ENCODE measurements at places on chromosomes 2 and 18.

DNA sequence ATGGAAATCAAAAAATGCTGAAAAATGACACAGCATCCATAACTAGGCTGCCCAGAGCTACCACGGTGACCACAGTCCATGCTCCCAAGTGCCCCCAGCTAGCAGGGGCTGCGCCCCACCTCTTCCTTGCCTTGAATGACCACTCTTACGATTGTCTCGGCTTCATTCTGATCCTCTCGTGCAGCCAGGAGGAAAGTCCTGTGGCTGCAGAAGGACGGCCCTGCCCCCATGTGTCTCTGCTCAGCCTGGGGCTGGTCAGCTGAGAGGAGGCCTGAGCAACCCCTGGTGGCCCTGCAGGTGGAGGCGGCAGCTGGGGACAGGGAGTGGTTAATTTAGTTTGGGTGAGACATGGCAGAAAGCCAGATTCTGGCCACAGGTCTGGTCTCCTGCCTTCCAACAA lies 54.3 kb downstream of the KCNF1 start:
- no peak for DNase-seq

- DNase-seq: no peak
Observed at GRCh38 chr18:31413137-31413536, 34.4 kb upstream of the DSG3 start.

DNA sequence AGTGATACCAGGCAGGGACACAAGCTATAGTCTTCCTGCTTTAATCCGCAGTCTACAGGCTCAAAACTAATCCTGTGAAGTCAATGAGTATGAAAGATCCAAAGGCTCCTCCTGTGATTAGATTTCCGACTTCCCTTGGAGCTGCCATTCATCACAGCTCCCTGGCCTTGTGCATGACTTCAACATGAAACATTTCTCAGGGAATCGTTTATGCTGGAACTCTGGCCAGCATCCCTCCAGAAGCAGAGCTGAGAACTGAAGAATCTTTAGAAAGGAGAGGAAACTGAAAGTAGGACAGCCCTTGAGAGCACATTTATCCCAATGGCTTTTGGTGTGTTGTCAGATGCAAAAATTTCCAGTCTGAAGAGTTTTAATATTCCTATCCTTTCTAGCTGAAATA lies 84.3 kb upstream of the SESTD1 start:
- DNase-seq: no peak

GRCh38 chr2:236679884-236680860 lies 110.5 kb downstream of the ACKR3 start:
- peak; percentile 96 for DNase-seq

DNA sequence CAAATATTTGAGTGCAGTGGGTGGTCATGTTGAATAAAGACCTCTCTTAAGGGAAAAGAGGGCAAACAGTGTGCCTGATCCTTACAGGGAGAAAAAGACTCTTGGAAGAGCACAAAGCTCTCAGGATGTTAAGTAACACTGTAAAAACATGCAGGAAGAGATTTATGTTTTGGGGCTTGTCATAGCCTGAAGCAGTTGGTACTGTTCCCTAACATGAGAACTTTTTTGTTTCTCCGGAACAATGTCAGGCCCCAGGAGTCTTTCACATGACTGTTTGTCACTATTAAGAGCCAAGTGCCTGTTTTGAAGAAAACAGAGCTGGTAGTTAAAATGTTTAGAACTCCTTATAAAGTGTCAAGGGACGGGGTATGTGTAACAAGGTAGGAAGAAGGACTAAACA lies 83.7 kb upstream of the B3GNT2 start:
- DNase-seq: peak; percentile 82

DNA sequence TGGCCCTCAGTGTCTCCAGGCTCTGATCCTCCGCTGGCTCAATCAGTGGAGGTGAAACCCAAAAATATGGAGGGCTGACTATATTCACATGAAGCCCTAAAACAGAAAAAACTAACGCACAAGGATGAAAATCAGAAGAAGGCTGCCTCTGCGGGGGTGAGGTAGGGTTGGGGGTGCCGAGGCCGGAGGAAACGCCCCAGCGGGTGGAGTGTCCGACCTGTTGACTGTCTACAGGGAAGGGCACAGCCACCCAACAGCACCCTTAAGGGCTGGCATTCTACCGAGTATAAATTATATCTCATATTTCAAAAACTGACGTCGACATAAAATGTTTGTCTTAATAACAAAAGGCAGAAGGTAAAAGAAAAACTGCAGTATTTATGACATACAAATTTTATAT lies 223.5 kb downstream of the HDAC4 start:
- DNase-seq: no peak

GRCh38 chr2:43459446-43460173 lies 136.2 kb downstream of the THADA start:
- peak; percentile 63 for DNase-seq

- peak; percentile 18 for DNase-seq
Observed at GRCh38 chr2:47725808-47726207, 57.1 kb upstream of the MSH6 start.

DNA sequence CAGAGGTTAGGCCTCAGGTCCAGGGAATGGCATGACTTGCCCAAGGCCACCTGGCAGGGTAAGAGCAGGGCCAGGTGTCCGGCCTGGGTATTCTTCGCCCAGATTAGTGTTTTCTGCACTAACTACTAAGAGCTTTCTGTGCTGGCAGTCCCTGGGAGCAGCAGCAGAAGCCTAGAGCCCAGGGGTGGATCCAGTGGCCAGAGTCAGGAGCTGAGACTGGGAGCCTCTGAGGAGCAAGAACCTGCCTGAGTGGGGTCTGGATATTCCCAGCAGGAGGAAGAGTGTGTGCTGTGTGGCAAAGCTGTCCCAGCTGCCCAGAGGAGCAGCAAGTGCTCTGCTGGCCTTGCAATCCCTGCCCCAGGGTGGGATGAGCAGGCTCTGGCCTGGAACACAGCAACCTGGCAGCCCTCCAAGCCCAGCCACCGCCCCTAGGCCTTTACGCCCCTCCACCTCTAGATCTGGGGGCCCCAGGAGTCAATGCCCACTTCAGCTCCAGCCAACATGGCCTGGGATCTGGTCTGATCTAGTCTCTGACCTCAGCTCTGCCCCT lies 30.7 kb upstream of the GPAT2 start:
- no peak for DNase-seq

DNA sequence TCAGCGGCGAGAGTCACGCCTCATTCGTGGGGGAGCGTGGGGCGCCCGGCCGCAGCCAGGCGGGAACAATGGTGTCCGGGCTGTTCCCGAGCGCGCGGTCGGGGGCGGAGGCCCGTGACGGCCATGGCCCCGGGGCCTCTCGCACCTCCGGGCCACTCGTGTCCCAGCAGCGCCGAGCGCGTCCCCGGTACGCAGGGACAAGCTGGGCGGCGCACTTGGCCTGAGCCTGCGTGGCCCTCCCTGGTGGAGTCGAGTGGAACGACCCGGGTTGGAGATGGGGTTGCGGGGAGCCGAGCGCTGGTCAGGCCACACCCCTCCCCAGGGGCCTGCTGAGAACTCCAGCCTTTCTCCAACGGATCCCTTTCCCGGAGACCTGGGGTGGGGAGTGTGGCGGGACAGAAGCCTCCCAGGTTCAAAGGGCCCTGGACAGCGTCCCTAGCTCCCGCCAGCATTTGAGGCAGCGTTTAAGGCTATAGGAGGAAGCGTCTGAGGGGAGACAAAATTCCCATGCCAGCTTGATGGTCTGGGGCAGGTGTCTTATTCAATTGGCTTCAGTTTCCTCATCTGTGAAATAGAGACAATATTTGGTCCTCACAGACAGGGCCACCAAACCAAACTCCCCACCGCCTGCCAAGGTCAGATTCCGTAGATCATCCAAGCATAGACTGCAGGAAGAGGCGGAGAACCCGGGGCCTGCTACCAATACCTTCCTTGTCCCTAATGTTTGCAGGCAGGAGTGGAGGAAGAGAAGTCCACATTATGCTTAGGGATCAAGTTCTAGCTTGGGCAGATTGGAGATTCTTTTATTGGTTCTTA lies 553 bp downstream of the CNDP2 start:
- peak; percentile 57 for DNase-seq

- peak; percentile 63 for DNase-seq
Observed at GRCh38 chr2:18991177-18992168, 366.9 kb downstream of the OSR1 start.

DNA sequence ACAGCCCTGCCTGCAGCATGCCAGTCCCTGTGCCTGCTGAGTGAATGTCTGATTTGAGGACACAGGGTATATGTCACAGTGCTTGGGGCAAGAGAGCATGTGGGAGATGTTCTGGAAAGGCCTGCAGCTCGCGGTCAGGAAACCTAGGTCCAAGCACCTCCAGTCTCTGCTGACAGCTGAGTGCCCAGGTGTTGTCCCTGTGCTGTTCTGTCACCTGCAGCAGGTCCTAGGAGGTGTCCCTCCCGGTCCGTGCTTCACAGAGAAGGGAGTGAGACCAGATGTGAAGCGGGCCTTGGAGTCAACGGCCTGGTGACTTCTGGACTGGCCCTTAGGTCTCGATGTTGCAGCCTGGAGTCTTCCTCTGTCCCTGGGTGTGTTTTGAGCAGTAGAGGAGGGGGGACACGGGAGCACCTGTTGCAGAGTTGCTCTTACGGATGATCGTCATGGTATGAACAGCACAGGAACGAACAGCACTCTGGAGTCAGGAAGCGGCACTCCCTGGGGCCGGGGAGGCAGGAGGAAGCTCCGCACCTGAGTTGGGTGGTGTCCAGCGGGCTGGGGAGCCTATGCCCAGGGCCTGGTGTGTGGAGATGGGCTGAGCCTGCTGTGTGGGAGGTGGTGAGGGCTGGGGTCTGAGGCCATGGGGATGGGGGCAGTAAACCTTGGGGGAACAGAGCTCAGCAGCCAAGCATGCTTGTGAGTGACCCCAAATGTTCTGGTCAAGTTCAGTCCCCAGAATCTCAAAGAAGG lies 21.6 kb upstream of the ARHGEF4 start:
- no peak for DNase-seq

GRCh38 chr2:182187130-182187529 lies 201.5 kb downstream of the PPP1R1C start:
- DNase-seq: no peak

DNA sequence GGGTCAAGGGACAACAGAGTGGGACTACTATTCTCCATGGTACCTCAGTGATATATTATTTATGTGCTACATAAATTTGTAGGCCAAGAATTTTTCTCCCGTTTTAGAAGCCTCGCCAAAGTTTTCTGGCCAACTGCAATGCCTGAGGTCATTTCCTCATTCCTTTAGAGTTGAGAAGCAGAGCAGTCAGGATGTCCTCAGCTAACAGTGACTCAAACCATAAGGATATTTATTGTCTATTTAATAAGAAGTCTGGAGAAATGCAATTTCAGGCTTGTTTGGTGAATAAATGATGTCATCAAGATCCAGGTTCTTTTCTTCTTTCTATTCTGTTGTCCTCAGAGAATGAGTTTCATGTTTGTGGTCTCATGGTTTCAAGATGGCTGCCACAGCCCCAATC lies 91.0 kb downstream of the ADCYAP1 start:
- peak; percentile 58 for DNase-seq

- DNase-seq: no peak
Observed at GRCh38 chr2:105498281-105498846, 99.5 kb upstream of the FHL2 start.

- DNase-seq: no peak
Observed at GRCh38 chr2:11520092-11520693, 13.7 kb upstream of the GREB1 start.

- DNase-seq: peak; percentile 19
Observed at GRCh38 chr18:63365876-63366212, 1.2 kb downstream of the KDSR start.

DNA sequence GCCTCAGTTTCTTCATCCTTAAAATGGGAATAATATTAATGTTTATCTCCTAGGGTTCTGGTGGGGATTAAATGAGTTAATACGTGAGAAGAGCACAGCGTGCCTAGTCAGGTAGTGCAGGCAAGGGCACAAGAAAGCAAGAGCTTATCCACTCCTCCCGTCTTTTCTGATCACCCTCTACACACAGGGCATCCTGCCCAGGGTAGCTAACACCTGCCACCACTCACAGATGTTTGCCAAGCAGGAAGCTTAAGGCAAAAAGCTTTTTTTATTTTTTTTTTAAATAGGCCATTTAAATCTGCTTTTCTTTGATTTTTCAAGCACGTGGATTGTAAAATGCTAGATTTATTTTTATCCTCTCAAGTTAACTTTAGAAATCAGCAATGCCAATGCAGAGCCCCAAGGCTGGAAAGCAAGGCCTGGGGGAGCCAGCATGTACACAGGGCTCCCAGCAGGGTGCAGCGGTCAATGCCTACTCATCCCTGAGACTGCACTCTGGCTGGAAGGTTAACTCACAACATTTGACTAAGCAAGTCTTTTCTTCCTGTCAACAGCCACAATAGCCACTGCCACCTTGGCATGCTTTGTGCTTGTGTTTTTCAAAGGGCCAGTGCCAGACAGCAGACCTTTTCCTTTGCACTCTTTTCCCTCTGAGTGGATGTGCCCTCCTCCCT lies 86.5 kb upstream of the ACAA2 start:
- no peak for DNase-seq

- DNase-seq: no peak
Observed at GRCh38 chr18:74390900-74391299, 66.2 kb downstream of the DIPK1C start.

DNA sequence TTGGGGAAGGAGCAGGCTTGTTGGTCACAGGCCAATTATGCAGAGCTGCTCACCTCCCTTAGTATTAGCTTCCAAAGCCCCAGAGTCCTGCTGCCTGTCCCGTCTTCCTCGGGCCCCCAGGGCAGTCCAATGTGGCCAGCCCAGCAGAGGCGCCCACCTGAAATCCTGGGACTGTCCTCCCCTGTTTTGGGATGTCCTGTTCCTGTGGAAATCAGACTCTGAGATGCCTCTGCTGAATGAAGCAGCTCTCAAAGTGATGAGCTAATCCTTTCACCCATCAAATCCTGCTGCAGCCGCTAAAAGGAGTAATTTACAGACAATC lies 105.3 kb downstream of the CABLES1 start:
- DNase-seq: no peak

GRCh38 chr2:15595342-15595905 lies 3.8 kb downstream of the DDX1 start:
- DNase-seq: no peak

DNA sequence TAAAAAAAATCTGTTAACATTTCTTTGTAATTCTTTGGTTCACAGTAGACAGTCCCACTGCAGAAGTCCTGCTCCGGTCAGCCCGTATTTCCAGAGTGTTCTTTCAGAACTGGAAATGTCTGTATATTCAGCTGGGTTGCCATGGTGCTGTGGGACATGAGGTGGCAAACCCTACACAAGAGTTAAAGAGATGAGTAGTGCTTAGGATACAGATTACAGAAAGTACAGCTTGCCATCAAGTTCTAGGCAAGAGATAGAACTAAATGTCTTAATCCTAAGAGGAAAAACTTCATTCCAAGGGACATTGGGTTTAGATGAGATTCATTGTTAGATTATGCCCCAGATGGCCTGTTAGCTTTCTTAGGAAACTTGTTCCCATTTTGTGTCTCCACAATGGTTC lies 60.1 kb downstream of the FMNL2 start:
- DNase-seq: no peak
